ENCODE measurements at places on chromosomes 5 and 9.

- DNase-seq: no peak
Observed at GRCh38 chr9:117763314-117763713, 59.1 kb downstream of the TLR4 start.

DNA sequence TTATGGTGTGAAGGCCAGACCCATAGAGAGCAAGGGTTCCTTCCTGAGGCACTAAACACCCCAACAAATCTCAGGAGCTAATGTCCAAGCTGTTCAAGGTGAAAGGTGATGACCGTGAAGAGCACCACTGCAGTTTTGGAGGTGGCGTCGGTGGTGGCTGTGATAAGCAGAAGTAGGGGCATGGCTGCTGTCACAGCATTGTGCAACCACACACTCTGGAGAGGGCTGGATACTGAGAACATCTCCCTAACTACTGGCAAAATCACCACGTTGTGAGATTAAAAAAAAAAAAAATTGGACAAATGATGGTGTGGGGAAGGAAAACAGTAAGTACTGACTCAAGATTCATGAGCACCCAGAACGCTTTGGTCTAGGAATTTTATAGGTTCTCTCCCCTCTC lies 156.5 kb downstream of the PJA2 start:
- DNase-seq: no peak

- no peak for DNase-seq
Observed at GRCh38 chr5:96750110-96750822, 57.5 kb downstream of the ERAP1 start.

- DNase-seq: no peak
Observed at GRCh38 chr5:124580925-124581737, 165.3 kb downstream of the ZNF608 start.

- no peak for DNase-seq
Observed at GRCh38 chr5:104942735-104943134, 1380.1 kb upstream of the NUDT12 start.

Measured in right renal cortex interstitium (tissue), 3 donors.